Naive thymus-derived CD4-positive, alpha-beta T cell (primary cell): ENCODE measurements at places on chromosomes 6 and 20. TPM values are rescaled to one million over a fixed set of nuclear protein-coding genes. Genes with fewer than 3 reads are reported as not detected.

DNA sequence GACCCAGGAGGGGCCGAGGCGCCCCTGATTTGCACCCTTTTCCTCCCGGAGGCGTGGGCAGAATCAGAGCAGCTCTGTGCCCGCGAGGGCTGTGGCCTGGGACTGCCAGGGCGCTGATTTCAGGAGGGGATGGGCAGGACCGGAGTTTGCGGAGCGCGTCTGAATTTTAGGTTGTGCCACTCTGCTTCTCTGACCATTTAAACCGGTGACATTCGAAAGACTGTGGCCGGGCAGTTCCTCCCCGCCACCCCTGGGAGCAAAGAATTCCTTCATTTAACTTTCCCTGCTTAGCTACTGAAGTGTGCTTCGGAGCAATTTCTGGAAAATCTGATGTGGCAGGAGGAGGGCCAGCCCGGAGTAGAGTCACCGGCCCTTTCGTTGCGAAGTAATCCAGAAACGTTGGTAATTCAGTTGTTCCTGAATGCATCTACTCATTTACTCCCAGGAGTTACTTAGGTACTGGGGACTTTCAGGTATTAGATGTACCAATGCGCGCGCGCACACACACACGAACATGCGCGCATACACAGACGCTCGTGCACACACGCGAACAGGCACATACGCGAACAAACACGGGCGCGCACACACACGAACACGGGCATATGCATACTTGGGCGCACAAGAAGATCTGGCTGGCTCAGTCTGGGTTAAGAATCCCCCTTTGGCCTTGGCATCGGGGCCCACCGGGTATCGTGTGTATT lies 568 bp downstream of the CCDC170 start:
- peaks cover 4% of the 10 kb centered on the region for H3K27me3 ChIP-seq
- H3K4me1 ChIP-seq: no peaks in the 10 kb centered on the region
- DNase-seq: no peak
- H3K4me3 ChIP-seq: no peak overlapping the region
- no peaks in the 10 kb centered on the region for H3K36me3 ChIP-seq
- H3K27ac ChIP-seq: no peak overlapping the region

DNA sequence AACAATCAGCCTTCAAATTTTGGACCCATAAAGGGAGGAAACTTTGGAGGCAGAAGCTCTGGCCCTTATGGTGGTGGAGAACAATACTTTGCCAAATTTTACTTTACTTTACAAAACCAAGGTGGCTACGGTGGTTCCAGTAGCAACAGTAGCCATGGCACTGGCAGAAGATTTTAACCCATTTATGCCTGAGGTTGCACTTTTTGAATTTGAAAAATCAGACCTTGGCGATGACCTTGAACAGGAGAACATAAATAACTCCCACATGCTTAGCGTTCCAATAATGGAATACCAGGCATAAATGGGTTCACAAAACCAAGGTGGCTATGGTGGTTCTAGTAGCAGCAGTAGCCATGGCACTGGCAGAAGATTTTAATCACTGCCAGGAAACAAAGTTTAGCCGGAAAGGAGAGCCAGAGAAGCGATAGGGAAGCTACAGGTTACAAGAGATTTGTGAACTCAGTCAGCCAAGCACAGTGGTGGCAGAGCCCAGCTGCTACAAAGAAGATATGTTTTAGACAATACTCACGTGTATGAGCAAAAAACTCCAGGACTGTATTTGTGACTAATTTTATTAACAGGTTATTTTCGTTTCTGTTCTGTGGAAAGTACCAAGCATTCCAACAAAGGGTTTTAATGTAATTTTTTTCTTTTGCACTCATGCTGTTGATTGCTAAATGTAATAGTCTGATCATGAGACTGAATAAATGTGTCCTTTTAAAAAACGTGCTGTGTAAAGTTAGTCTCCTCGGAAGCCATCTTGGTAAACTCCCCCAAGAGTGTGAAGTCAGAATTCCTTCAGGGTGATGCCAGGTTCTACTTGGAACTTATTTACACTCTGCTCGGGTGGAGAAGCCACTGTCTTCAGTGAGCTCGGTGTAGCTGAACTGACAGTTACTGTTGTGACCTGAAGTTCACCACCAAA lies 6.7 kb downstream of the SFT2D1 start:
- H3K27me3 ChIP-seq: no peaks in the 10 kb centered on the region
- H3K36me3 ChIP-seq: no peaks in the 10 kb centered on the region
- H3K4me3 ChIP-seq: no peak overlapping the region
- H3K27ac ChIP-seq: no peak overlapping the region
- DNase-seq: no peak

GRCh38 chr6:168532070-168532469 lies 91.1 kb downstream of the SMOC2 start:
- H3K27ac ChIP-seq: no peak overlapping the region
- no peaks in the 10 kb centered on the region for H3K4me1 ChIP-seq
- no peak for DNase-seq
- no peaks in the 10 kb centered on the region for H3K27me3 ChIP-seq

- no peaks in the 10 kb centered on the region for H3K36me3 ChIP-seq
- DNase-seq: no peak
- H3K27me3 ChIP-seq: no peaks in the 10 kb centered on the region
These were observed 92.5 kb upstream of the AKAP12 start for GRCh38 chr6:151147118-151147832.

DNA sequence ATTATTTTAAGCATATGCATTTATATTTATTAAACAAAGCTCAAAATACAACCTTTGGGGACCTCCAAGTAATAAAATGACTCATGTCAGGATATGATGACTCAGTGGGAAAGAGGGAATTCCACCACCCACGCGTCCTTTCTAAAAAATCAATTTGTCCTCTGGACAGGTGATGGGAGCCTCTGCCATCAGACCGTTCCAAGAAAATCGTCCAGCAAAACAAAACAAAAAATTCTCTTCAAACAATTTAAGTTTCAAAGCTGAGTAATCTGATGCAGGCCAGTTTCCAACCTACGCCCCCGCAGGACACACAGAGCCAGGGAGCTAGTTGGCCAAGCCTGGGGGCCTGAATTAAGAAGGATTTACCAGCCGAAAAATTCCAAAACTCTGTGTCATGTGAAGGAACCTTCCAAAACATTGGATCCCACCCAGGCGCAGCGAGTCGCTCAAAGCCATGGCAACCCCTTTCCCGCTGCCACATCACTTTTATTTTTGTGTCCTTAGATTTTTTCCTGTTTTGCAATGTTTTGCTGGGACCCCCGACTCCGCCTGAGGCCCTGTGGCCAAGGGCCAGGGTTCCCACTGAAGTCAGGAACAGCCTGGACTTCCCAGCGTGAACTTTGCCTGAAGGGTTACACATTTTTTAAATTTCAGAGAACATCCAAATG lies 95.3 kb downstream of the NFATC2 start:
- DNase-seq: no peak
- H3K27me3 ChIP-seq: no peaks in the 10 kb centered on the region
- no peak overlapping the region for H3K4me3 ChIP-seq
- peaks cover 9% of the 10 kb centered on the region for H3K36me3 ChIP-seq
- no peak overlapping the region for H3K27ac ChIP-seq

DNA sequence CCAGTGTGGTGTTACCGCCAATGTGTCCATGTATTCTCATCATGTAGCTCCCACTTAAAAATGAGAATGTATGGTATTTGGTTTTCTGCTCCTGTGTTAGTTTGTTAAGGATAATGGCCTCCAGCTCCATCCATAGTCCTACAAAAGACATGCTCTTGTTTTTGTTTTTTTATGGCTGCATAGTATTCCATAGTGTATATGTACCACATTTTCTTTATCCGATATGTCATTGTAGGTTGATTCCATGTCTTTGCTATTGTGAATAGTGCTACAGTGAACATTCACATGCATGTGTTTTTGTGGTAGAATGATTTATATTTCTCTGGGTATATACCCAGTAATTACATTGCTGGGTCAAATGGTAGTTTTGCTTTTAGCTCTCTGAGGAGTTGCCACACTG lies 207.2 kb downstream of the CDKAL1 start:
- DNase-seq: no peak
- no peak overlapping the region for H3K27ac ChIP-seq
- no peaks in the 10 kb centered on the region for H3K4me1 ChIP-seq
- H3K36me3 ChIP-seq: no peaks in the 10 kb centered on the region
- no peaks in the 10 kb centered on the region for H3K27me3 ChIP-seq
- no peak overlapping the region for H3K4me3 ChIP-seq

GRCh38 chr6:138218449-138218848 lies at the start of gene PBOV1:
Gene PBOV1, minus strand, starts transcription at chr6:138218491. Its CDS starts 96 bp downstream, at chr6:138218395.
- no peaks in the 10 kb centered on the region for H3K36me3 ChIP-seq
- no peaks in the 10 kb centered on the region for H3K27me3 ChIP-seq
- DNase-seq: no peak
- no peak within 1 kb of the TSS for H3K27ac ChIP-seq
- H3K4me3 ChIP-seq: no peak within 1 kb of the TSS

- no peaks in the 10 kb centered on the region for H3K4me1 ChIP-seq
- DNase-seq: no peak
These were observed 13.2 kb downstream of the CNPY3 start for GRCh38 chr6:42942444-42942843.

PRPH2 gene
- total RNA-seq: not detected in 2 replicates

POU3F2 gene
- not detected for total RNA-seq
